Glutamatergic neuron (in vitro differentiated cells): ENCODE measurements at places on chromosomes 2 and 18.

GRCh38 chr18:13032173-13032572 is 41.0 kb downstream of the CEP192 start:
- no peak for DNase-seq

- no peak for DNase-seq
Observed at GRCh38 chr2:137525641-137526190, 438.6 kb upstream of the HNMT start.

- no peak for DNase-seq
Observed at GRCh38 chr2:69770747-69771146, 28.8 kb downstream of the ANXA4 start.

GRCh38 chr18:1511619-1512311 is 607.1 kb downstream of the ADCYAP1 start:
- DNase-seq = no peak

GRCh38 chr2:182115258-182115657 is 129.6 kb downstream of the PPP1R1C start:
- DNase-seq = no peak

DNA sequence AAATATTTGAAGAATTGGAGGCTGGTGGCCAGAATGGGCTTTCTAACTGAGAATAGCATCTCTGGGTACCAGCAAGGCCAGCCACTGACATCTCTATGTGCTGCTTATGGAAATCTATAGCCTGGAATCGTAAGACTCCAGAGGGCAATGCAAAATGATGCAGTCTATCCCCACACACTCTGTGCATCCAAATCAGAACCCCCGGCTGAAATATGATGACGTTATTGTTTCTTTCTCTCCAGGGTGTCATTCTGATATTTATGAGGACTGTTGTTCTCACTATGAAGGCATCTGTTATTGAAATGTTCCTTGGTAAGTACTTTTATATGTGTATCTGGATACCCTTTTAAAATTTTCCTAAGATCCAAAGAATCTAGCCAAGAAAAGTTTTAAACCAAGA is 19.6 kb downstream of the VIT start:
- no peak for DNase-seq

- DNase-seq = no peak
Observed at GRCh38 chr2:42653908-42654445, 85.5 kb downstream of the MTA3 start.

- DNase-seq = no peak
Observed at GRCh38 chr2:218733171-218734021, 22.8 kb downstream of the TTLL4 start.

GRCh38 chr2:112712903-112713584 is 7.8 kb upstream of the NT5DC4 start:
- DNase-seq = no peak

GRCh38 chr2:64359171-64359891 is 94.6 kb upstream of the LGALSL start:
- no peak for DNase-seq

- DNase-seq = no peak
Observed at GRCh38 chr2:119337749-119338148, 28.9 kb downstream of the C2orf76 start.

- no peak for DNase-seq
Observed at GRCh38 chr2:200405599-200406298, 99.3 kb downstream of the SPATS2L start.

GRCh38 chr2:137118140-137118539 is 352.8 kb downstream of the THSD7B start:
- no peak for DNase-seq

DNA sequence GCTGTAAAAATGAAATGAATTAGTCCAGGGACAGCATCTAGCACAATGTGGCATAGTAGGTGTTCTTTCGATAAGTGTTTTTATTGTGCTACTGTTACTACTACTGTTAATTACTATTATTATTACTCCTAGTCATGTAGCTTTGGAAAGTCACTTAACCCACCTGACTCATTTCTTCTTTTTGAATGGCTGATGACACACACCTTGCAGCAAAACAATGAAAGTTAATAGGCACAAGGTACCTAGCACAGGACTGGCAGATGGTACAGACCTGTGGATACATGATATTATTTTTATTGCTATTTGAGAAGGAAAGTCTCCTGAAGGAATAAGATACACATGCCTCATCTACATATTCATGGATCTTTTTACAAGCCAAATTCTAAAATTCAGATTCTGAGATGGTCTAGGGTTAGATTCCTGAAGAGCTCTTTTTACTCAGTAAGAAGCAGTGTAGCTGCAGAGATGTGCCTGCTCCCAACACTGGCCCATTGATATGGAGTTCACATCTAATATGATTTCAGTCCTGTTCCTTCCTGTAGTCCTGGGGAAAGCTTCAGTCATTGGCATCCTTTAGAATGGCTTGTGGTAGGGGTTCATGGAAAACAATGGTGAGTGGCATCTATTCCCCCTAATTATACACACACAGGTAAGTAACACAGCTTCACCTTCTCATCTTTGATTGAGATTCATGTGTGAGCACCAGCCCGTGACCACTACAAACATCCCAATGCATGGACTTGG is 7.9 kb upstream of the ERMN start:
- DNase-seq = no peak

- DNase-seq = no peak
Observed at GRCh38 chr2:167758292-167758691, 489.1 kb downstream of the STK39 start.

DNA sequence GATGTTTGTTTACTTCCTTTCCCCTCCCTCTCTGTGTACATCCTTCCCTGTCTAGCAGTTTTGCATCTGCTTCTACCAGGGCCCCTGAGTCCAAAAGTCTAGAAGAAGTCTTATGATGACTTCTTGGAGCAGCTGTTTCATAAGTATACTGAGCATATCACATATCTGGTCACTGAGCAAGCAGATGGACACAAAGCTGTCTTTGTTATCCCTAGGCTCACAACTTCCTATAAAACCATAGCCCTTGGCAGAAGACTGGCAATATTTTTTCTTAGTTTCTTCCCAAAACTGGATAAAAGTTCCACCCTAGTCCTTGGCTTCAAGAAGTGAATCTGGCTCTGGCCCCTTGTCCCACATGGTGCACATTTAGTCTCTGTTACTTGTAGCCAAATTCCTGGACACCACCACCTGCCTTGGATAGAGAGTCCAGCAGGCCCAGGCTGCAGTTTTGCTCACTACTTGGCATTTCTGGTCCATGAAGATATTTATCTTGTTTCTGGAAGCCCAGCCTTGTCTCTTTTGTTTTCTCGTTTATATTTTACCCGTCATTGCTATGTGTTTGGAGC is 22.5 kb downstream of the THOC1 start:
- no peak for DNase-seq

- DNase-seq = no peak
Observed at GRCh38 chr2:3082705-3083104, 294.9 kb downstream of the EIPR1 start.

DNA sequence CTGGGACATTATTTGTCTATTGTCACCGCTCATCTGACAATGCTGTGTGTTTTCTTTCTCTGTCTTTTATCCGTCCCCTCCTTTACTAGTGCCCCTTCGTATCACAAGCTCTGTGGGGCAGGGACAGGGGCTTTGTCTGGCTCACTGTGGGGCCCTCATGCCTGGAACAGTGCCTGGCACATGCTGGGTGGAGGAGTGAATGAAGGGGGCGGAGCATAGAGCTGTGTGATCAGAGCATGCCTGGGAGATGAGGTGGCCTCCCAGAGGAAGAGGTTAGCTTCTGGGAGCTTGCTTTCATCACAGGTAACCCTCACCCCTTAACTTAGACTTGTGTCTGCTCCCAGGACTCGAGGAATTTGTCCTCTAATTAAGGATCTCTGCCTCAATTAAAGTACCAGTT is 16.4 kb downstream of the MTCL1 start:
- no peak for DNase-seq

DNA sequence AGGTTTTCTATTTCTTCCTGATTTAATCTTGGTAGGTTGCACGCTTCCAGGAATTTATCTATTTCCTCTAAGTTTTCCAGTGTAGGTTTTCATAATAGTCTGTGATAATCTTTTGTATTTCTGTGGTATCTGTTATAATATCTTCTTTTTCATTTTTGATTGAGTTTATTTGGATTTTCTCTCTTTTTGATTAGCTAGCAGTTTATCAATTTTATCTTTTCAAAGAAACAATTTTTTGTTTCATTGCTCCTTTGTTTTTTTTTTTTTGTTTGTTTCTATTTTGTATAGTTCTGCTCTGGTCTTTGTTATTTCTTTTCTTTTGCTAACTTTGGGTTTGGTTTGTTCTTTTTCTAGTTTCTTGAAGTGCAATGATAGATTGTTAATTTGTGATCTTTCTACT is 51.3 kb downstream of the G6PC2 start:
- DNase-seq = no peak

DNA sequence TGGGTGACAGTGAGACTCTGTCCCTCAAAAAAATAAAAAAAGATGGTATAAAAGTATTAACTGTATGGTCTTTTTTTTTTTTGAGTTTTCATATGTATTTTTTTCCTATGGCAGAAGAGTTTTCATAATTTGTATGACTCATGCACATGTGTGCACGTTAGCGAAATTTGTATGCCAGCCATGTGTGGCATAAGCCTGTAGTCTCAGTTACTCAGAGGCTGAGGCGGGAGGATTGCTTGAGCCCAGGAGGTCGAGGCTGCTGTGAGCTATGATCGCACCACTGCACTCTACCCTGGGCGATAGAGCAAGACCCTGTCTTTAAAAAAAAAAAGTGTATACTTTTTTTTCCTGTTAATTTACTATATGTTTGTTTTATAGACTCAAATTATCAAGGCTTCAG is 160.8 kb downstream of the TGIF1 start:
- DNase-seq = no peak

GRCh38 chr2:240347373-240347940 is 88.0 kb upstream of the GPC1 start:
- no peak for DNase-seq
